ENCODE measurements at places on chromosomes 1 and 21. TPM values are rescaled to one million over a fixed set of nuclear protein-coding genes. Genes with fewer than 3 reads are reported as not detected.

Gene KRTAP21-2
- not detected for polyA plus RNA-seq

Gene RPTN
- not detected for polyA plus RNA-seq

Gene RAB42
- polyA plus RNA-seq: 11.9 TPM

Gene CYP4A11
- not detected for polyA plus RNA-seq

Gene C2CD2
- polyA plus RNA-seq: 15.8 TPM

Gene ARL8A
- polyA plus RNA-seq: 45.3 TPM

Gene GNG12
- 34.2 TPM for polyA plus RNA-seq

Gene STIL
- 2.3 TPM for polyA plus RNA-seq

Gene PTGER3
- polyA plus RNA-seq: 1.5 TPM

Gene SV2A
- 23.3 TPM for polyA plus RNA-seq

Gene IL20
- polyA plus RNA-seq: not detected

Gene FLG2
- not detected for polyA plus RNA-seq

Gene SORT1
- 27.6 TPM for polyA plus RNA-seq

Gene TMEM35B
- 42.7 TPM for polyA plus RNA-seq

Gene TFAP2E
- 0.50 TPM for polyA plus RNA-seq

Gene RGSL1
- polyA plus RNA-seq: not detected

Gene UBE4B
- polyA plus RNA-seq: 51.8 TPM

Gene TMEM9
- polyA plus RNA-seq: 171 TPM

Gene BLZF1
- 20.8 TPM for polyA plus RNA-seq

Gene DCDC2B
- polyA plus RNA-seq: 0.64 TPM

Gene OR10Z1
- polyA plus RNA-seq: not detected

Gene LAX1
- not detected for polyA plus RNA-seq

Gene C1QA
- polyA plus RNA-seq: not detected

Gene ZC3H12A
- 10.1 TPM for polyA plus RNA-seq

Gene TIE1
- polyA plus RNA-seq: 4.3 TPM

Gene OR2W3
- 1.9 TPM for polyA plus RNA-seq

Gene TENT5C
- polyA plus RNA-seq: 0.19 TPM

Gene THEMIS2
- 1.7 TPM for polyA plus RNA-seq

Gene ADAM30
- polyA plus RNA-seq: not detected

Gene PLEKHN1
- polyA plus RNA-seq: 0.60 TPM

Gene NFASC
- not detected for polyA plus RNA-seq

Gene TFF2
- not detected for polyA plus RNA-seq

Gene DNAJC6
- polyA plus RNA-seq: 48.1 TPM

Gene KLHDC9
- 41.2 TPM for polyA plus RNA-seq

Gene CELA3A
- polyA plus RNA-seq: not detected

Gene RORC
- not detected for polyA plus RNA-seq

Gene POU3F1
- not detected for polyA plus RNA-seq

Gene TSSK3
- 4.5 TPM for polyA plus RNA-seq

Measured in cardiac muscle cell (in vitro differentiated cells and primary cell).